ENCODE measurements at places on chromosomes 1 and 21.

DNA sequence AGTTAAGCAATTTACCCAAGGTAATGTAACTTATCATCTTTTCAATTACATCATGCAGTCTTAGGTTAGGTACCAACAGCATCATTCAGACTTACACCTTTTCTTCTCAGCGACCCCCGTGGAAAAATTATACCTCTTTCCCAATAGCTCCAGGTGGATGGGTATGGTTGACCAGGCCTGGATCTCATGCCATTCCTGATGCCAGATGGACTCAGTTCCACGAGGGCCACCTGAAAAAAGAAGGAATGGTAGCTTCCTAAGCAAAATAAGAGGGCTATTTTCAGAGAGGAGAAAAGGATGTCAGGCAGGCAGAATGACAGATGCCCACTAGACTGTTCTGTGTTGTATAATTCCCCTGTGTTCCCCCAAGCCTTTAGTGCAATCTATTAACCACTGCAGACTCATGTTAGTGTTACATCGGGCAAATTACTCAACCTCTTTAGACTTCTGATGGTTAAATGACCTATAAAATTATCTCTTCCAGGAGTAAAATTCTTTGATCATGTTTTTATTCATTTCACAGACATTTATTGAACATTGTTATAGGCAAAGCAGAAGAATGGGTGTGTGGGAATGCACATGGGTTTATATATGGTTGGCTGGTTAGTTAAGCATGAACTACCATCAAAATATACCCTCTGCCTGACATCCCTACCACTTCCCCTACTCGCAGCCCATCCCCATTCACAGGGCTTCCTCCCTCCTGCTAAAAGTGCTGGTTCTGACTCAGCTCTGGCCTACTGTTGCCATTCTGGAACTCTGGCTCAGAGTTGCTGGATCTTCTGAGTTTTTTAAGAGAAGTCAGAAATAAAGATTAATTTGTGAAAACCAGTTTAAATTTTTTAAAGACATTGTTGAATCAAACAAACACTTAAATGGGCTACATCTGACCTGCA, 10.6 kb upstream of the MYSM1 start:
- no peak for DNase-seq

- no peak for DNase-seq
These were observed 72.3 kb downstream of the MAP10 start for GRCh38 chr1:232877365-232878028.

DNA sequence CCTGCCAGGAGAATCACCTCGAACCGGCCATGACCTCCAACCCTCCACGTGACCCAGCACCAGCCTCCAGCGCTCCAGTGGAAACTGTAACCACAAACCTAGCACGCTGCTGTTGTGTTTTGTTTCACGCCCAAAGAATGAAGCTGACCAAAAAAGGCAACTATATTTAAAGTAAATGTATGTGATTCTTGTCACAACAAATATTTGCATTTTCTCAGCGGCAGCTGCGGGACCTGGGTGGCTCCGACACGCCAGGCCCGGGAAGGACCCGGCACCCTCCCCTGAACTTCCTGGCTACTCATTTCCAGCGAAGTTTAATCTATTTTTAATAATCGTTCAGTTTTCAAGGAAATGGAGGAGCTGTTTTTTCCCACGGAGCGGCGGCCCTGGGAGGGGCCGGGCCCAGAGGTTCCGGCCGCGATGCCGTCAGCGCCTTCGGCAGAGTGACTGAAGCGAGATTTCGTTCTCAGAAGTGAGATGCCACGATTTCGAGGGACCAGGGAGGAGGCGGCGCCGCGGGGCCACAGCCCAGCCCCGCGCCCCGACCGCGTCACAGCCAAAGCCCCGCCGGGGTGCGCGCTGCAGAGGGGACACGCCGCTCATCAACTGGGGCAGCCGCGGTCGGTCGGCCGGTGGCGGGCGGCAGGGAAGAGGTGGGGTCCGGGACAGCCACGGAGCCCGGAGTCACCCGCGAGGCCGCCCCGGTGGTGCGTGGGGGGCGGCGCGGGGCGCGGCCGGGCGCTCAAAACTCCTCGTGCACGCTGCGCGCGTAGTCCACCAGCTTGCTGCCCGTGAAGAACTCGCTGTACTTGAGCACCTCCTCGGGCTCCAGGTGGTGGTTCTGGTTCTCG, 3.0 kb upstream of the TNFRSF4 start:
- DNase-seq, result no peak

DNA sequence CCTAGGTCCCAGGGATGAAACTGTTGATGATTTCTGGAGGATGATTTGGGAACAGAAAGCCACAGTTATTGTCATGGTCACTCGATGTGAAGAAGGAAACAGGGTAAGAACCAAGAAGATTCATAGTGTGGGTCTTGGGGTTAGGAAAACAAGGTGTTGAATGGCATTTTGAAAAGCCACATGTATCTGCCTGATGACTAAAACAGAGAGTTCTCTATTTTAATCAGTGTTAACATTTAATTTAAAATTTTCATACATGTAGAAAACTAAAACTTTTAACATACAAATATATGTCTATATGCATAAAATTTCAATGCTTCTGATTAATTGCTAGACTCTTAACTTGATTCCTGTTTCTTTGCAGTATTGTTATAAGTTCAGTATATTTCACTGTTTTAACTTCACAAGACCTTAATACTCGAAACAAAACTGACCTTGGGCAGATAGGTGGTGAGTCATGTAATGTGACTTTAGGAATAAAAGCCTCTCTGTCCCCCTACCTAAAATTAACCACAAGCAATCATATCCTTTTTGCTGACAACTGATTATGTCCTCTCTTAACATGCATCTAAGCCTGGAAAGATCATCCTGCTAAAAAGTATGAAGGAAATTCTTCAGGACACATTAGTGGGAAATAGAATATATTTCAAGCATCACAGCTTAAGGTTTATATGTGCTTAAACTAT, 95.6 kb downstream of the PTPRC start:
- DNase-seq, result no peak

DNA sequence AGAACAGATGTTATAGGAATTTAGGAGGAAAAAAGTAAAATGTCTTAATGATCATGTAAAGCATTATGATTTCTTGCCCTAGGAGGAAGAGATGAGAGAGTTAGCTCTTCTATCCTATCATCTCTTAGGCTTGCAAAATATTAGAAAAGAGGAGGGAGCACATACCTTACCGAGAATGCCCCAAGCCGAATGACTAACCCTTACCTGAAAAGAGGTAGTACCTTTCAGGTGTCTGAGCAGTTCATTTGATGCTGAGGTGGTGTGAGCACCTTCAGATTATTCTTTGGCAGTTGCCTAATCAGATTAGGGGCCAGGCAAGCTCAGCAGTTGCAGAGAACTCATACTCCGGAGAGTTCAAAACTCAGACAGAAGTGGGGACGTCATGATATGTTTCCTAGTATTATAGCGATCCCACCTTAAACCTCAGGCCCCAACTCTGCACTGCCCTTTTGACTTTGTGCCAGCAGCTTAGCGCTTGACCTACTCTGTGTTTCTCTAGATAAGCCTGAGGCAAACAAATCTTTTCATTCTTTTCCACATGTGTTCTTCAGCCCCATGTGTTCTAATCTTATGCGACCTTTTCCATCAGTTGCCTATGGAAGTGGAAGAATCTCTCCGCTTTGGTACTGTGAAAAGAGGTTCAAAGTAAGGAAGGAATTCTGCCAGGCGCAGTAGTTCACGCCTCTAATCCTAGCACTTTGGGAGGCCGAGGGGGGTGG, 52.5 kb downstream of the ATP2B4 start:
- DNase-seq, result no peak

GRCh38 chr1:92310185-92310597, 11.3 kb downstream of the RPAP2 start:
- DNase-seq, result peak; percentile 47

GRCh38 chr1:44413740-44414139, 8.7 kb downstream of the RNF220 start:
- DNase-seq, result no peak

- no peak for DNase-seq
These were observed 1324.0 kb downstream of the AMY1C start for GRCh38 chr1:105073660-105074059.

GRCh38 chr1:25707280-25708016, 90.9 kb downstream of the MAN1C1 start:
- DNase-seq, result no peak

DNA sequence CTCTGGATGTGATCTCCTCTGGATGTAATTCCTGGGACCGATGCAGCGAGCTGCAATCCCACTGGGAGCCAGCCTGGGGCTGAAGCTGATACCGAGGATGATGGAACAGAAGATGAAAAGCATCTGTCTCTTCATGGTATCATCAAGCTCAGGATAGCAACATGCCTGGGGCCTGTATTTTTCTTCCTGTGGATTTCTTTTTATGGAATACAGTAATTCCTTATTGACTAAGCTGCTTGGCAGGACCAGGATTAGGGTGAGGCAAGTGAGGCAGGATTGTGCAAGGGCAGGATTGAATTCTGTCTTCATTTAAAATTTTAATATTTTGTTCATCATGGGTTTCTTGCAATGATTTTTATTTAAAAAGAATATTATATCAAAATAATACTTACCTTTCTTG, 86.6 kb downstream of the SLC25A24 start:
- no peak for DNase-seq

DNA sequence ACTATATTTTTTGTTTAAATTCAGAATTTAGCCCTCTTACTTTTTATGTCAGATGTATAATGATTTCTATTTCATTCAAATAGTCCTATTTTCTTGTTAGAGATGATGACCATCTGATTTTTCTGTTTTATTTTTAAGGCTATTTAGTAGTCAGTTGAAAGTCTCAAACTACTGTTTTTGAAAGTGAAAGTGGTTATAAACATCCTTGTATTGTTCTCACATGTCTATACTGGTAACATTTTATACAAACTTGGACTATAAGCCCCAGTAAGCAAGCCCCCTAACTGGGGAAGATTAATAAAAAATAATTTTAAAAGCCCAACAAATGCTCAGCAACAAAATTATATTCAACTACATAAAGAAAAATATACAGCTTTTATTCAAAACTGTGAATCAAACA, 271.3 kb upstream of the RGS18 start:
- no peak for DNase-seq

DNA sequence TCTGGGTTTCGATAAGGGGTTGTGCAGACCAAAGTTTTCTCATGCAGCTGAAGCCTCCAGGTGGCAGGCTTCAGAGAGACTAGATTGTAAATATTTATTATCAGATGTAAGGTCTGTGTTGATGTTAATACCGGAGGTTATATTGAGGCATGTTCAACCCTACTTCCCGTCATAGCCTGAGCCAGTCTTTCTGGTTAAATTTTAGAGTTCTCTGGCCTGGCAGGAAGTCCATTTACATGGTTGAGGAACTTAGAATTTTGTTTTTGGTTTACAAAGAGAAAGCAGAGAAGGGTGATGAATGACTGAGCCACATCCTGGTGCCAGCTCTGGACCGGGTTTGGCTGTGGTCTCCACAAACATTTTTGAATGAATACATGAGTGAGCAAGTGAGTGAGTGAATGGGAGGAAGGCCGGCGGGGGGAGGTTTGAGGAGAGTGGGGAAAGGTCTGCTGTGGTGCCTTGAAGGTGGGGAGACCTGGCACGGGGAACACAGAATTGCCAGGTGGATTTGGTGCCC, 218.5 kb downstream of the DISC1 start:
- no peak for DNase-seq

- DNase-seq, result peak; percentile 80
These were observed 336.0 kb upstream of the NFIA start for GRCh38 chr1:60746278-60746791.

GRCh38 chr1:94953746-94954145, 26.8 kb upstream of the CNN3 start:
- DNase-seq, result no peak

- DNase-seq, result no peak
These were observed 39.3 kb downstream of the PLEKHA6 start for GRCh38 chr1:204320382-204320804.

GRCh38 chr1:54069791-54070170, 16.4 kb downstream of the TCEANC2 start:
- peak; percentile 89 for DNase-seq

GRCh38 chr1:187744665-187745064, 915.9 kb downstream of the PLA2G4A start:
- no peak for DNase-seq

GRCh38 chr1:165674599-165674998, 23.8 kb downstream of the ALDH9A1 start:
- DNase-seq, result no peak

DNA sequence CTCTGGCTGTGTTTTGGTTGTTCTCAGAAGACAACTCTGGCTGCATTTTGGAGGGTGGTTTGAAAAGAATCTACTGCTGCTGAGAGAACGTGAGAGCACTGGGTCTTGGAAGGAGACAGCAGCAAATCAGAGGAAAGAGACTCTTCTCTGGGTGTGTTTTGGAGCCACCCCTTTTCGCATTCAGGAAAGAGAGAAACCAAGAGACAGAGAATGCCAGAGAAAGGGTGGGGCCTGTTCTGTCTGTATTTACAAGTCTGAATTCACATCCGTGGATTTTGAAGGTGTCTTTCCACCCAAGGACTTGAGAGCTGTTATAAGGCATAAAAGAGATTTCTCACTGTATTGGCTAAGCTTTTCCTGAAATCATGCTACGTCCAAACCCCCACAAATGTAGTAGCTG, 187.2 kb downstream of the C1orf94 start:
- DNase-seq, result no peak

DNA sequence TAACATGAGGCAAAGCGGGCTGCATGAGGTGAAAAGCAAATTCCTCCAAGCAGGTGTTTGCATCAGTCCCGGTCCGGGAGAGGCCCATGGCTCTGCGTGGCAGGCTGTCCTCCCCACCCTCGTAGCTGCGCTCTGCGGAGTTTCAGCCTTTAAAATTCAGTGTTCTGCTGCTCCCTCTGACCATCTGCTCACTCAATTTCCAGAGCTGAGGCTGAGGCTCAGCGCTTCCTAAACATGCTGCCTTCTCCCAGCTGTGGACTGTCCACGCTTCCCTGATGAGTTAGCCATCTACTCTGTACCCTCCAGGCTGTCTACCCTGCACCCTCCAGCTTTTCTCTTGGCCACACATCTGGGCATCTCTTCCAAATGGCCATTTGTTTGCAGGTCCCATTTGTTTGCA, 87.7 kb downstream of the KCNJ6 start:
- peak; percentile 63 for DNase-seq

DNA sequence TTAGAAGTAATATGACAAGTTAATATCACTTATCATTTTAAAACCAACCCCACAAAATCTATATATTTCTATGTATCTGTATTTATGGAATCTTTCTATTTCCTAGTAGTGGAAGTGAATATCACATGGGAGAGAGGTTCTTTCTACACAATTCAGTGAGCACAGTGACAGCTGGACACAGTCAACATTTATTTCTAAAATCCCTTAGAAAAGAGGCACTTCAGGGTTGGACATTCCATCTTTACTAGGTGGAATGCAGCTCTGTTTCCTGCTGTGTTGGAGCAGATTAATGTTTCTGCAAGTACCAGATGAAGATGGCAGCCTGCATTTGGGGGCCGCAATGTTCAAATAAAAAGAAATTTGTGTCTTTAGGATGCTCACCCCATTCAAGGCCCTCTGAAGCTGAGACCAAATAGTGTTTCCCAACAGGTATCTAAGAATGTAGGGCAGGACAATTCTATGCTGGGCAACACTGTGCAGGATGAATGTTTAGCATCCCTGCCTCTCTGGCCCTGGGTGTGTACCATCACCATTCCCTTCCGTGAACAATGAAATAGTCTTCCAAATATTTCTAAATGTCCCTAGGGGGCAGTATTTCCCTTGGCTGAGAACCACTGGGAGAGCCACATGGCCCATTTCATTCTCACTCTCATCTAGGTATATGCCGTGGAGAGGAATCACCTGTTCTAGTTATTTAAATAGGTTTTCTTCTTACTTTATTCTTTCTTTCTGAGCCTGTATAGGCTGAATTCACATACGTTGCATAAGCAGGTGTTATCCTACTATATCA, 394.8 kb downstream of the PRDM2 start:
- DNase-seq, result peak; percentile 20

Measured in NCI-H1694 (cell line).